Upper lobe of left lung (tissue), 6 donors: ENCODE measurements at places on chromosomes 1 and 21. TPM values are rescaled to one million over a fixed set of nuclear protein-coding genes. Genes with fewer than 3 reads are reported as not detected.

The ADCY10 gene
- total RNA-seq, result not detected

The CNKSR1 gene
- total RNA-seq, result 42.7 TPM

The LAPTM5 gene
- total RNA-seq, result 624 TPM

The ZMYM4 gene
- 39.2 TPM for total RNA-seq

The PODN gene
- 55.3 TPM for total RNA-seq

The CAMSAP2 gene
- total RNA-seq, result 39.3 TPM

The ERICH3 gene
- 13.6 TPM for total RNA-seq

The LCE3D gene
- not detected for total RNA-seq

The RNPC3 gene
- 25.7 TPM for total RNA-seq
